CD4-positive, alpha-beta T cell treated with Interleukin-15 for 1 hour (primary cell): ENCODE measurements at places on chromosomes 7 and 10.

DNA sequence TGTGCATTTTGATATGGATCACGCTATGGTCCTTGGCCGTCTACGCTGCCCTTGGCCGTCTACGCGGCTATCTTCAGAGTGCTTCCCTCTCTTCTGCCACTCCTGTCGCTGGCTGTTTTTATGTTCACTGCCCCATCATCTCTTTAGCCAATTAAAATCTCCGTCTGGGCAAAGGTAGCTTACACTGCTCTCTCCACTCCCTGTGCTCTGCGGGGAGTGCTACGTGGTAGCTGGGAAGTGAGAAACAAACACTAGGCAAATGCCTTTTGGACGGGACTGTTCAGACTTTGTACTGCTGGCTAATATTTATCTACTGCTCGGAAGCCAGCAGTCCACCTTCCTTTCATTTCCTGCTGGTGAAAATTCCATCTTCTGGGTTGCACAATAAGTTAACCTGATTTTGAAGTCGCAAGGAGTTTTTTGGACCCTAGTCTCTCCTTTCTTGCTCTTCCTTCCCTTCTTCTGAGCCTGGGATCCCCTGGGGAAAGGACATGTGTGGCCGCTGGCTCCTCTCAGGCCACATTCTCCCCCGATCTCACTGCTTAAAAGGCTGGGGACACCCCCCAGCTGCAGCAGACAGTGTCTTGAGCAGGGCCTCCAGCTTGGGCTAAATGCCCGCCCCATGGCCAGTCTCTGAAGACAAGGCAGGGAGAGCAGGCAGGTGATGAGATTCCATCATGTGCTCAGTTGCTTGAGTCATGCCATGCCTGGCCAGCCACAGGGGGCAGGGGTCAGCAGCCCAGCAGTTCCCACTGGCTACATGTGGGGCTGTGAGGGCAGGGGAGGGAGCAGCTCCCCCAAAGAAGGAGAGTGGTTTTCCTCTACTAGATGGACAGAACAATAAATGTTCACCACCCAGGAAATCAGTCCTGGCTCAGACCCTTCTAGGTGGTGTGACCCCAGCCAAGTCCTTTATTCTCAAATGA is 25.5 kb upstream of the RBM33 start:
- DNase-seq: no peak

DNA sequence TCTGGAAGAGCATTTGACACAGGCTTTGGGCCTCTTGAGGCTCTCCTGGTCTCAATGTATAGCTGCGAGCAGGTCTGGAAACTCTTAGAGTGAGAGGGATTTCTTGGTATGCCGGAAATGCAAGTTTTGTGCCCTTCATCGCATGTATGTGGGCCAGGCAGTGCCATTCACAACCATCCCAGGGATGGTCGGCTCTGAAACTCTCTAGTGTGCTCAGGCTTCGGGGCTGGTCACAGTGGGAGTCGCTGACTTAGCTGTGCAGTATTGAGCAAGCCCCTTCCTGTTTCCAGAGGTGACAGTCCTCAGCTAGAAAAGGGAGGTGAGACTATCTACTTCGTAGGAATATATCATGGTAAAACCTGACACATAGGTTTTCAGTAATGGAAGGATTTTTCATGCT is 2.0 kb upstream of the AOAH start:
- DNase-seq: no peak

- DNase-seq: no peak
Measured at GRCh38 chr7:42502022-42502421, 265.0 kb upstream of the GLI3 start.

GRCh38 chr10:48801001-48801421 is 116.3 kb downstream of the WDFY4 start:
- DNase-seq: no peak
